NCI-H187 treated with DMSO at 0.1 percent for 48 hours (cell line): ENCODE measurements at places on chromosomes 6 and 20.

- DNase-seq, result no peak
Observed at GRCh38 chr6:149483334-149483725, 1.5 kb downstream of the ZC3H12D start.

- DNase-seq, result no peak
Observed at GRCh38 chr6:30035784-30036183, 25.3 kb upstream of the POLR1H start.

- peak; percentile 96 for DNase-seq
Observed at GRCh38 chr6:156582509-156582992, 194.6 kb upstream of the ARID1B start.

DNA sequence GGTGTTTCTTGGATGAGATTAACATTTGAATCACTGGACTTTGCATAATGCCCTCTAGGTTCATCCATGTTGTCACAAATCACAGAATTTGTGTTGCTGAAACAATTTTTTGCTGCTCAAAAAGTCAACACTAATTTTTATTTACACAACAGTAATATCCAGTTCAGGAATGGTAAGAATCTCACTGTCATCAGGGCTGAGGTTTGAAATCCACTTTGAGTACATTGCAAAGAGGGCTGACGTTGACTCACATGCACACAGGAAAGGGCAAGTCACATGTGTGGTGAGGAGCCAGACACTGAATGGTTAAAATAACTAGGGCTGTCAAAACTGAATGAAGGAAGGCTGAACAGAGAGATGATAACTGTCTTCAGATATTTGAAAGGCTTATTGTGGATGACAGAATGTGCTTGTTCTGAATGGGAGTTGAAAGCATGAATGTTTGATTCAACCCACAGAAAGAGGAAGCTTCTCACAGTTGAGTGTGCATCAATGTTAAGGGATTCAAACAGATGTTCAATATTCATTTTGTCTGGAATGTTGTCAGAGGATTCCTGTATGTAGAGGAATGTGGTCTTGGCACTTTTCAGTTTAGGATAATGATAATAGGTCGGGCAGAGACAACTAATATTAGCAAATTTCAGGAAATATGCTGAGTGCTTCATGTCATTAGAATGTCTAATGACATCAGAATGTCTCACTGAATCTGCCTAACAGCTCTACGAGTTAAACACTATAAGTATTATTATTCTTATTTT is 3.6 kb upstream of the ADGRG6 start:
- no peak for DNase-seq

- no peak for DNase-seq
Observed at GRCh38 chr6:5085648-5086293, 630 bp downstream of the PPP1R3G start.

GRCh38 chr20:18144541-18145099 is 7.0 kb downstream of the KAT14 start:
- no peak for DNase-seq

- no peak for DNase-seq
Observed at GRCh38 chr20:47062226-47062890, 167.7 kb downstream of the EYA2 start.

GRCh38 chr6:64998204-64998603 is 708.8 kb downstream of the EYS start:
- DNase-seq, result no peak

DNA sequence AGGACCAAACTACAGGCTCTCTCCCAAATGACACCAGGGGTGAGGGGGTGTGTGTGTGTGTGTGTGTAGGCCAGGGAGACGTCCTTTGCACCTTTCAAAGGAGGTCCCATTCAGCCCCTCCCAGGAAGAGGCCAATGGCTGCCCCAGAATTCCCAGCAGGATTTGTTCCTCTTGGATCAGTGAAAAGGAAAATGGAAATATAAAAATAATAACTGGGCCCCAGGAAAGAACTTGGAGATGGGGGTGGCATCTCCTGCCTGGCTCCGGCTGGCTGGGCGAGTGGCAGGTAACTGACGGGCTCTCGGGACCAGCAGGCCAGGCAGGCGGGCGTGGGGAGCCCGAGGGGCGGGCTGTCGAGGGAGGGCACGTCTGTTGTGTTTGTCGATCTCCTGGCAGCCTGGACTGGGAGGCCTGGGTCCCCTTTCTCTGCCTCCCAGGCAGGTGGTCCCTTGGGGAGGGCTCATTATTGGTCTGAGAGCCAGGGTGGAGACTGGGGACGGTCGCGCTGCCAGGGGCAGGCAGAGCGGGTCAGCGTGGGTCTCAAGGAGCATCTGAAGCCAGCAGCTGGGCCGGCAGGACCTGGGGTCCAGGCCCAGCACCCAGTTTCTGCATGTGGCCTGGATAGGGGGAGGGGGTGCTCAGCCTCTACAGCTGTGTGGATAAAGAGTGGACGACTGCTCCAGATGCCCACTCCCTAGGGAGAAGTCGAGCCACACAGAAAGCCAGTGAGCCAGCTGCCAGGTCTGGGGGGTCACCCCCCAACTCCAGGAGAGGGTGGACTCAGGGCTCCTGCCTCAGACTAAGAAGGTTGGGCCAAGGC is 3.1 kb downstream of the NOL4L start:
- no peak for DNase-seq

DNA sequence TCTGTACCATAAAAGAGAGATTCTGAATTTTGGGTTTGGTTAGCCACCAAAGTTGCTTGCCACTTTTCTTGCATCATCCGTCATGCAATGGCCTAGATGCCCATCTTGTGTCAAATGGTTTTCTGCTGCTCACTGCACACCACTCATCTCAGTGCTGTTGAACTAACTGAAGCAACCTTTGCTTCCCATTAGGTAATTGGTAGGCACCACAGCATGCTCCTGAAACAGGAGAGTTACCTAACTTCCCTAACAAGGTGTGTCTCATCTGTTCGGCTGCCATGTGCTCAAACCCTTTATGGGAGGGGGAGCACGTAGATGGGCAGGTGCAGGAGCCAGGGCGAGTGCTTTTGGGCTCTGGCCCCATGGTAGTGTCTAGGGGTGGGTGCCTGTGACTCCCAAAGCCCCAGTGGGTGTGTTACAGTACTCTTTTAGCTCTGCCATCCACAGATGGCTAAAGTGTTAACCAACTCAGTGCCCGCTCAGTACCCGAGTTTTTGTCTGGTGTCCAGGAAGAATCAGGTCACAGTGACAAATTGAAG is 147.4 kb upstream of the SPACA1 start:
- no peak for DNase-seq

GRCh38 chr6:15038013-15038791 is 207.7 kb upstream of the JARID2 start:
- no peak for DNase-seq

GRCh38 chr6:134421501-134421900 is 103.6 kb upstream of the SGK1 start:
- no peak for DNase-seq

GRCh38 chr6:29230666-29231065 is 60.0 kb downstream of the OR2J2 start:
- no peak for DNase-seq

- no peak for DNase-seq
Observed at GRCh38 chr6:18632670-18633410, 245.7 kb downstream of the RNF144B start.

DNA sequence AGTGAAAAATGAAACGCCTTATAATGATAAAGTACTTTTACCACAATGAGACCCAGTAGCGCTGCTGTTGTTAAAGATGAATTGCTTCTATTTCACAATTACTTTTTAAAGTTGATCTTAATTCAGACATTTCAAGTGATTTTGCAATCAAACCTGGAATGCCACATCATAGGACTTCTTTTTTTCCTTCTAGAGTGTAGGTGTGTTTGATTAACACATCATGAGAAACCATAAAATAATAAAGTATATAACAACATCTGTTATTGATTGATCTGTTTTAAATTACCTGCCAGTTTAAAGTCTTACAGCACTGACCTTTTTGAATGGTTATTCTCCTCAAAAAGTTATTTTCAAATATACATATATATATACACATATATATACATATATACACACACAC is 38.6 kb downstream of the HEBP2 start:
- no peak for DNase-seq

DNA sequence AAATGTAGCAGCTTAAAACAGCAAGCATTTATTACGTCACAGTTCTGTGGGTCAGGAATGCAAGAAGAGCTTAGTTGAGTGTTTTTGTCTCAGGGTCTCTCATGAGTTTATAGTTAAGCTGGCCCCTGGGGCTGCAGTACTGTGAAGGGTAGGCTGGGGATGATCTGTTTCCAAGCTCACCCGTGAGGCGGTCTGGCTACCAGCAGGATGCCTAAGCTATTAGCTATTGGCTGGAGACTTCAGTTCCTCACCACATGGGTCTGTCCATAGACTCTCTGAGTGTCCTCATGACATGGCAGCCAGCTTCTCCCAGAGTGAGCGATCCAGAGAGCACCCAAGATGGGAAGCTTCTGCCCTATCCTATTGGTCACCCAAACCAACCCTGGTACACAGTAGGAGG is 12.8 kb upstream of the BICRAL start:
- DNase-seq, result no peak

DNA sequence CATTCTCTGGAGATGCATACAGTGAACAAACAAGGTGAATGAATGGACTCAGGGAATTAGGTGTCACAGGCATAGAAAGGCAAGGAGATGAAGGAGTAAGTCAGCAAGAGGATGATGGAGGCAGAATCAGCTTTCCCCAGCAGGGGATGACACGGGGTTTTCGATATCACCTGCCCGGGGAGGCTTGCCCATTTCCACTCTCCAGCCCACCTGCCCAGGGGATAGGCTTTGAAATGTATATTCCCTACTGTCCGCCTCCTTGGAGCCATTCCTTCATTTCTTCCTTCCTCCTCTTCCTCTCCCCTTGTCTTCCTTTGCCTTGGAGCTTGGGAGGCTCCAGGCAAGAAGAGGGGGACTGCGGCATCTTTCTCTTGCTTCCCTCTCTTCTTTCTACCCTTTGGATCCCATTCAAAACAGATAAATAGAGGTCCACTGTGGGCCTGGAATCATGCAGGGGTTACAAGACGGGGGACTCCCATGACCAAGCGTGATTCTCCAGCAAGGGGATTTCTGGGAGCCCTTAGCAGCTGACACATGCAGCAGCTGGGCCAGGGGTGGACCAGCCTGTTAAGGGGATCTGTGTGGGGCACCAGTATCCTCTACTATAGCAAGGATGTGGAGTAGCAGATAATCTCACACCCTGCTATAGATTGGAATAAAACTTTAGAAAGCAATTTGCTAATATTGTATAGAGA is 23.5 kb upstream of the RNF24 start:
- no peak for DNase-seq

DNA sequence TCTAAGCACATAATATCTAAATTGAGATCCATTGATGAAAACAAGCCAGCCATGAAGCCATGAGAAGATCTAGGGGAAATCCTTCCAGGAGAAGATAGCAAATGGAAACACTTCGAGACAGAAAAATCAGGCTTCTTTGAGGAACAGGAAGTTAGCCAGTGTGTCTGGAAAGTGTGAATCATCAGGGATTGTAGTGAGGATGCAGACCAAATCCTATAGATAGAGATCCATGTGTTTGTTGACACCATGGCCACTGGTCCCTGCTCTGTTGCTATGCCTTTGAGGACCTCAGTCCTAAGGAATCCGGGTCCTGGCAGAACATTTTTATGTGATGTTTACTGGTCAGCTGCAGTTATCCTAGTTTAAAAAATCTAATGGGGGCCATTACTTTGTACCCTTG is 6.6 kb upstream of the ELOVL2 start:
- no peak for DNase-seq

GRCh38 chr6:158963020-158963808 is 36.8 kb downstream of the RSPH3 start:
- DNase-seq, result no peak

- DNase-seq, result no peak
Observed at GRCh38 chr20:59785669-59785959, 147.8 kb downstream of the SYCP2 start.

GRCh38 chr6:111978532-111979149 is 75.3 kb upstream of the CCN6 start:
- DNase-seq, result no peak

- no peak for DNase-seq
Observed at GRCh38 chr20:2051946-2052345, 49.7 kb upstream of the STK35 start.

- peak; percentile 44 for DNase-seq
Observed at GRCh38 chr6:26217714-26218075, 130.5 kb downstream of the HFE start.

DNA sequence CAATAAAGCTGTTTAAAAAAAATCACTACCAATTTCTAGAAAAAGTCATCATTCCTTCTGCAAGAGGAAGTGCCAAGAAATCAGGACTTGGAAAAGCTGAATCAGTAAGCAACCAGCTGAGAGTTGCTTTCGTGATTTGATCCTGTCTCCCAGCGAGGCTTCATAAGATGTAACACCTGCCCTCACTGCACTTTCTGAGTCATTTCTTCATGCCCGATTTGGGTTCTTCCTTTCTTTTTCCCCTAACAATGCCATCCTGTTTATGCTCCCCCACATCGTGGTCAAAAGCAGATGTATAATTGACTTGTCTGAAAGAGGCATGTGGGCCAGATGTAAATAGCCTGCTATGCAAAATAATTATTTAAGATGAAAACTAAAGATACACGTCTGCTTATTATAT is 52.1 kb downstream of the RIPOR2 start:
- no peak for DNase-seq

DNA sequence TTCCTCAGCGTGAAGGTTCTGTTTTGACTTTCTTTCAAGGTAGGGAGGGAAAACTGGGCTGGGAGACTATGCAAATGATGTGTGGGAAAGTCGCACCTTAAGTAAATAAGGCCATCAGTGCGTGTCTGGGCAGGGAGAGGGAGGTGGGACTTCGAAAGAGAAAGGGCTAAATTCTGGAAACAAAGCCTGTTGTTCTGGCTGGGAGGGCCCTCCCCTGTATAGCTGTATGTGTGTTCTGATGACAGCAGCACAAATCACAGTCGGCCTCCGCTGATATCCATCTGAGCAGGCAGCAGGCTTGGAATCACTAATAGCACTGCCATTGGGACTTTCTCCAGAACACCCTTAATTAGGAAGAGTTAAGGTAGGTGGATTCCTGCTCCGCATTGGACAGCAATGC is 19.2 kb downstream of the JAG1 start:
- DNase-seq, result no peak

DNA sequence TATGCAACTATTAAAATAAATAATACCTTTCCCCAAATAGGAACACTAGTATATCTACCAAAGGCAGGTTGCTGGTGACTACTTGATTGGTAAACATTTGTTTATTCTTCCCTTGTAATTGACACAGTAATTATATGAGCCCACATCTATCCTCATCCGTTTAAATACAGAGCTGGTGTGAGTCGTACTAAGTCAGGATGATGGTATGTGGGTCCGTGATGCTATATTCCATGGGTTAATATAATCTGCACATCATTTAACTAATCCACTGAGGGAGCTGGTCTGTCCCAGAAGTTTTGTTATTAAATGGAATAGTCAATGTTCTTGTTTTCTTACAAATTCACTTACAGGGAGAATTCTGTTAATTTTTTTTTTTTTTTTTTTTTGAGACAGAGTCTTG is 164.0 kb upstream of the AGPAT4 start:
- DNase-seq, result no peak

GRCh38 chr6:44263354-44264100 is 1.8 kb downstream of the NFKBIE start:
- DNase-seq, result no peak

GRCh38 chr6:80209430-80209829 is 103.0 kb downstream of the BCKDHB start:
- no peak for DNase-seq
